ENCODE measurements at places on chromosomes 3 and 15.

- DNase-seq: no peak
These were observed 279.2 kb downstream of the LSAMP start for GRCh38 chr3:116166121-116166520.

GRCh38 chr3:37272741-37273140, 98.4 kb upstream of the LRRFIP2 start:
- no peak for DNase-seq

DNA sequence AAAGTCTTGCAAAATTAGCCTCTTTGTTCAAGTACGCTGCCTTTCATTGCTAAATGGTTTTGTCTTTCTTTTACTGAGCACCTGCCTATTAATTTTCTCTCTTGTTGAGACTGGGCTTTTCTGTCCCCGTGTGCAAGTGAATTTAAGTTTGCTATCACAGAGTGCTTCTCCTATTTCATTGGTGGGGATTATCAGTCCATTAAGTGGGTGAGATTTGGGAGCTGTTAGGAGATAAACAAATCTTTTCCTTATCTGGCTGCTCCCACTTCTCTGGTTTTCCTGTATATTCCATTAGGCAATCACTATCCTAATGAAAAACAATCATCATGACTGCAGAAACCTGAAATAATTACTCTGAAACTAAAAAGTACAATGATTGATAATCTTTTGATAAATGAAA, 254.2 kb downstream of the NR1D2 start:
- no peak for DNase-seq

DNA sequence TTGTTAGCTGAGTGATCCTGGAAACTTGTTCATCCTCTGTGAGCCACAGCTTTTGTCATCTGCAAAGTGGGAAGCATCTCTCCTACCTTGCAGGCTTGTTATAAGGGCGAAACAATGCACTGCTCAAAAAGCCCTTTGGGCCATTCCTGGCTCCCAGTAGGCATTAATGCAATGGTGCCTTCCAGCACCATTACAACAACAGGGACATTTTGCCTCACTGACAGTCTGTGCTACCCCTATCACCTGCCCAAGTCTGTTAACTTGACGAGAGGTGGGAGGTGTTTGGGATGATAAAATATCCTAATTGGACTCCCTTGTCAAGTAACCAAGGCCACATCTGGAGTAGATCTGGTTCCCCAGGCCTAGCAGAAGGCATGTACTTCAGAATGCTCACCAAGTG, 44.2 kb downstream of the ZDHHC3 start:
- no peak for DNase-seq

DNA sequence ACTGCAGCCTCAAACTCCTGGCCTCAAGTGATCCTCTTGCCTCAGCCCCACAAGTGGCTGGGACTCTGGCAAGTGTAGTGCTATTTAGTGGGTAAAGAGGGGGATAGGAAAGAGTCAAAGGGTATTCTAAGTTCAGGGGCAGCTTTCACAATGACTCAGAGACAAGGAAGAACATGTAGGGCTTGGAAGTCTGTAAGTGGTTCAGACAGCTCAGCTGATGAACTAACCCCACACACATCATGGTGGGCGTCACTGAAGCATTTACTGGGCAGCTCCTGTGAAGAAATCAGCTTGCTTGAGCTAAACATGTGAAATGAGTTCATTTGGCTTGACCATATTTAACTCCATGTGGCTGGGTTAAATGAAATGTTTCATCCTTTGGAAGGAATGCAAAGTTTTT, 34.6 kb upstream of the THSD4 start:
- no peak for DNase-seq

DNA sequence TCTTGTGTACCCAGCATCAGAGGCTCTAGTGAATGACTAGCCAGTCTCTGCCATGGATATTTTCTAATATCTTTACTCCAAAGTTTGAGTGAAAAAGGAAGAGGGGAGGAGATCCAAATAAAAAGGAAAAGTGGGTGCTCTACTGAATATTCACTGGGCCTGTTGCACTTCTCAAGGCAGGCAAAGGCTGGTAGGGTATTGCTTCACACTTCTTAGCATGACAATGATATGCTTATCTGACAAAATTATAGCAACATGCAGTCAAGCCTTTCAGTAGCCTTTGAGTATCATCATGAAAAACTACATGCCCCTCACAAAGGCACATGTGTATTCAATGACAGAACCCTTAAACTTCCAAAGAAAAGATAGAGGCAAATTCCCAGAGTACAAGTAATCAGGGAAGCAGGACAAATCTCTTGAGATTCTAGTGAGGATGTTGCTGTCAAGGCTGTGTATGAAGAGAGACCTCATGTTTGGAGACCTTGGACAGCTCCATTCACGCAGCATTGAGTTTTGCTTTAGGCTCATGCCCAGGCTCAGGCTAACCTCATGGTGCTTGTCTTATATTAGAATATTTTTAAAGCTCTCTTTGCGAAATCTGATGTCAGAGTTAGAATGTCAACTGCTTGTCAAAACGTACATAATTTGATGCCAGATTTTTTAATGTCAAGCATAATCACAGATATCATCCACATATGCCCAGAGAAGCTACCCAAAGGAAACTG, 506.9 kb downstream of the OCA2 start:
- DNase-seq: no peak

- no peak for DNase-seq
These were observed 17.1 kb downstream of the SLC9A9 start for GRCh38 chr3:143831208-143831607.

DNA sequence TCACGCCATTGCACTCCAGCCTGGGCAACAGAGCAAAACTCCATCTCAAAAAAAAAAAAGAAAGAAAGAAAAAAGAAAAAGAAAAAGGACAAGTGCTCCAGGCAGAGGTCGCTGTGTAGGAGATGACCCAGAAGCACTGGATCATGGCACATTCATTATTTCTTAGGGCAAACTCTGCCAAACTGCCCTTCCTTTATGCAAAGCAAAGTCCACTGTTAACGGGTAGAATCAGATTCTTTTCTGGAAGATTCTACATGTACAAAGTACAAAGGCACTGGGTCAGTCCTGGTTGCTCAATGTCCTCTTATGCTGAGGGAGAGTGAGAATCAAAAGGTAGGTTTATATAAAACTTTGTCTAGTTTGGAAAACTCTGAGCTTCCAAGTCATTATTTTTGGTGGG, 144.9 kb downstream of the FEZF2 start:
- no peak for DNase-seq

GRCh38 chr3:172625404-172625803, 85.5 kb downstream of the NCEH1 start:
- no peak for DNase-seq

DNA sequence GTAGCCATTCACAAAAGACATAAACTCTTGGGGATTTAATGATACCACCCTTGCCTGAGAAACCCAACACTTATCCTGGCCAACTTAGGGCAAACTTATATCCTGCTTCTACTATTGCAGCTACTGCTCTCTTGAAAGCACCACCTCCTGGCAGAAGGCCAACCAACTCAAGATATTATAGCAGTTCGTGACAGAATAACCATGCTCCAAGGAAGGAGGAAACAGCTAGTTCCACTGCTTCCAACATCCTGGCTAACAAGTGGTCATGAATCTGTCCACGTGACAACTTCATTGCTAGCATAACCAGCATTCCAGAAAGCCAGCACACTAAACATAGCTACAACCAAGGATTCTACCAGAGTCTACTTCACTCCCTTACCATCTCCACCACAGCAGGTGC, 1037.5 kb downstream of the TBL1XR1 start:
- DNase-seq: no peak

- DNase-seq: no peak
These were observed 8.6 kb upstream of the TNK2 start for GRCh38 chr3:195916991-195917390.

GRCh38 chr3:120059081-120059864, 35.0 kb downstream of the GSK3B start:
- no peak for DNase-seq

GRCh38 chr3:59545374-59545773, 495.5 kb upstream of the CFAP20DC start:
- no peak for DNase-seq

- DNase-seq: no peak
These were observed 19.8 kb upstream of the NUDT16 start for GRCh38 chr3:131361464-131362421.

DNA sequence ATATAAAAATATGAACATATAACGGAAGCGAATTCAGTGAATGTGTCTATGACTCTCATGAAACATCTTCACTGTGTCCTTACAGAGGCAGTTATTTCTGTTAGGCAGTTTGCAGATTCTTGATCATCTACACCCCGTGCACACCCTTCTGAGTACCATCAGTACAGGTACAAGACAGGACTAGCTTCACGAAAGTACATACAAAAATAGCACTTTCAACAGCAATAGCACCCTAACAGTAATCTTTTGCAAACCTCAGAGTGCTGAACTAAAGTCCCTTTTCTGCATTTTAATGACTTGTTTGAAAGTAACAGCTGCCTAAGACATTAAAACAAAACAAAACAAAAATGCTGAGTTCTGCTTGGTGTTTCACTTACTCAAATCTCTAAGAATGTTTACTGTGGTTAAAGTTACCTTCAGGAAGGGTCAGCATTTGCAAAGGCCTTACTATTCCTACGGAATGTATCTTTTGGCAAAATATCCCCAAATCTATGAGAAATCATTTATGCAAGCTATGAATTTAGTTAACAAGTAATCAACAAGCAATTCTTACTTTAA, 104.1 kb downstream of the CNTN3 start:
- DNase-seq: no peak

- DNase-seq: no peak
These were observed 76.2 kb downstream of the CCK start for GRCh38 chr3:42189736-42190135.

DNA sequence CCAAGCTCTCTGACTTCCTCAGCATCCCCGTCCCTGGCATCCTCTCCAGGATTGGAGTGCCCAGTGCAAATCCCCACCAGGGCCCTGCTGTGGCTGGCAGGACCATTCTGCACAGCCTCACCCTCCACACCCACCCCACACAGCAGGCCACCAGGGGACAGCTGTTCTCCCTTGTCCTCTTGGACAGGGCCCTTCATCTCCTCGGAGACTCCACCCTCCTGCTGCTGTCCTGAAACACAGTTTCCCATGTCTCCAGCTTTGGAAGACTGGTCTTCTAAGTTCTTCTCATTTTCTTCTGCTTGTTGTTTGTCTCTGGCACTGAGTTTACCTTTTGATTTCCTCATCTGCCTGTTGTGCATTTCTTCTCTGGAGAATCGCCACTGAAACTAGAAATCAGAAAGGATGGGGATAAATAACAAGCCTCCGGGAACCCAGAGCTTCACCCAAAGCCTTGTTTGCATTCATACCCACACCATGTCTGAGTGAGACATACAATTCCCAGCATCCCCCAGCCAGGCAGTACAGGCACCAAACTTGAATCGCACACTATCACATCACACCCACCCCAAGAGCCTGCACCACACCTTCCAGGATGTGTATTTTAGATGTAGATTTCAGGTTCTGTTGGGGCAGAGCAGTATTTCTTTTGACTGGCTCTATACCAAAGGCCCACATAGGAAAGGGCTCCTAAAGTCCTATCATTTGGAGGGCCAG, 52.0 kb downstream of the OXNAD1 start:
- DNase-seq: no peak

DNA sequence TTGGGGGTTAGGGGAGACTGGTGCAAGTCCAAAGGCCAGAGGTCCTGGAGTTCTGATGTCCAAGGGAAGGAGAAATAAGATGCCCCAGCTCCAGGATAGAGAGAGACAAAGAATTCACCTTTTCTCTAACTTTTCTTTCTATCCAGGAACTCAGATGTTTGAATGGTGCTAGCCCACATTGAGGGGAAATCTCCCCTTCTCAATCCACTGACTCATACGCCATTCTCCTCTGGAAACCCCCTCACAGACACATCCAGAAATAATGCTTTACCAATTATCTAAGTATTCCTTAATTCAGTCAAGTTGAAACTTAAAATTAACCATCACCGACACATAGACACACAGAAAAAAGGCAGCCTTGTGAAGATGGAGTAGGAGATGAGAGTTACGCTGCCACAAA, 1085.2 kb downstream of the NSUN3 start:
- DNase-seq: no peak

- DNase-seq: no peak
These were observed 4.6 kb downstream of the RBSN start for GRCh38 chr3:15094187-15094875.

DNA sequence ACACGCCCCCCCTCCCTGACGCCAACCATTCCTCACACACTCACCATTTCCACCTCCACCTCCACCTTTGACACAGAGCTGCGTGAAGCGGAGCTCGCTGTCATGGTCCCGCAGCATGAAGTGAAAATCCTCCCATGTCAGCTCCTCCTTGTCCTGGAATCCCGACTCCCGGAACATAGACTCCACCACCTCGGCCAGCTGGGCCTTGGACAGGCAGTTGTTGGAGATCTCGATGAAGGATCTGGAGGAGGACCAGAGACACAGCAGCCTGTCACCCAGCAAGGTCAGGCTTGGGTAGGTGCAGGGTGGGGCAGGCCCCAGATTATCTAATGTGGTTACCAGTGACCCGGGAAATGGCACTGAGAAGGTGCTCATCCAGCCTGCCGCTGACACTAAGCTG, 12.2 kb downstream of the DUOX2 start:
- no peak for DNase-seq

DNA sequence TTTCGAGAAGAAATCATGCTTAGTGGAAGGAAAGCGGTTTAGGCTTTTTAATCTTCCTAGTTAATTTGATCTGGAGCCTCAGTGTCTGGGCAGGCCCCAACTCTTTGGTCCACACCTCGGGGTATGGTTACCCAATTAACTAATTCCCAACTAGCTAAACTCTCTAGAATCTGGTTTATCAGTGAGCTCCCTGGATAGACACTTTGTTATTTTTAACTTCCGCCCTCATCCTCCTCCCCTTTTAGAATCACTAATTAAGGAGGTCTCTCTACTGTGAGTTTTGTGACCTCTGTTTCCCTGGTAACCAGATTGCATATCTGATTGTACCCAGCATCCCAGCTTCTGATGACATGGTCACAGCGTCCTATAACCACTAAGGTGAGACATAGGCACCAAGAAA, 112.2 kb downstream of the RARB start:
- no peak for DNase-seq

GRCh38 chr3:50633230-50633790, 16.4 kb downstream of the MAPKAPK3 start:
- no peak for DNase-seq

All from activated T-cell treated with anti-CD3 and anti-CD28 coated beads for 4 hours (primary cell).